ENCODE measurements at places on chromosomes 3 and 15.

GRCh38 chr15:69916169-69916785, 181.4 kb downstream of the TLE3 start:
- DNase-seq: no peak

GRCh38 chr15:25235391-25235790, 203.4 kb downstream of the UBE3A start:
- DNase-seq: no peak

GRCh38 chr15:66124651-66125050, 128.9 kb downstream of the MEGF11 start:
- DNase-seq: no peak

DNA sequence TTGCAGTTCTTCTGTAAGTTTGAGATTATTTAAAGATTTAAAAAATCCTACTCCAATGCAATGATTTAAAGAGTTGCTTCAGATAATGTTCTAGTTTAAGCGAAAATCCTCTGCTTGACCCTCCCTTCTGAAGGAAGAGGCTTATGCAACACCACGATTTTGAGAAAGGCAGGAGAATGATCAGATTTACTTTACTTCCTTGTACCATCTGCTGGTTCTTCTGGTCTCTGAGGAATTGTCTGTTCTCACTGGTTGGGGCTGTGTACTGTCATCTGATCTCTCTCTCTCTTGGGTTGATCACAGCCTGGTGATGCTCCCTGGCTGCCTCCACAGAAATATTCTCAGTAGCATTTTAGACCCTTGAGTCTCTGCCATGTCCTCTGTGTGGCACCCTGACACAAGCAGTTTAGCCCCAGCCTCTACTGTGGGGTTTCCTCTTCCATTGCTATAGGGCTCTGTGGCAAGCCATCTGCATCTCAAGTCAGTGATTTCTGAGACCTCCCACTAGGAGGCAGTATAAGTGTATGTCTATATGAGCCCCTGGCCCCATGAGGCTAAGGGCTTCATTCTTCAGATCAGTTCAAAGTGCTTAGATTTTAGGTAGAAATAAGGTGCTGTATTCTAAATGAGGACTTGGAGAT, 50.8 kb upstream of the PLAAT1 start:
- no peak for DNase-seq

GRCh38 chr15:68340726-68341671, 63.5 kb downstream of the FEM1B start:
- DNase-seq: no peak

GRCh38 chr15:57094321-57095257, 176.1 kb downstream of the TCF12 start:
- no peak for DNase-seq

DNA sequence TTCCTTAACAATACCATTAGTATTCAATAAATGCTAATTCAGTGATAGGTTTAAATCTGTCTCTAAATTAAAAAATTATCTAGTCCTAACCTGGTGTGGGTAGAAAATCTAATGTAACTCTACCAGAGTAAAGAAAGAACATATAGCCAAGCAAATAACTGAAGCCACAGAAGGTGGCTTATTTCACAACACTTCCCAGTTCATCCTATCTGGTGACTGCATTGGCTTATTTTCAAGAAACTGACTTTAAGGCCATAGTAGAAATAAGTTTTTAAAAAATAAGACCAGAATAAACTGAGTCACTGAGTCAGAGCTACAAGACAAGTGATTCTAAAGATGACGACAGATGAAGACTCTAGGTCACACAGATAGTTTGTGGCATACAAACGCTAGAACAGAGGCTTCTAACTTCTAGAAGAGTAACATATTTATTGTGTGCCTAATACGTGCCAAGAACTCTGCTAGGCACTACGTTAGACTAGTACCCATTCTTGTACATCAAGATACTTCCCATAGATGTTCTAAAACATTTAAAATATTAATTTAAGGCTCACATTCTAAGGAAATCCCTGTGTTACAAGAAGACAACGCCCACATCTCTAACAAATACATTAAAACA, 25.9 kb downstream of the TMCC1 start:
- DNase-seq: no peak

DNA sequence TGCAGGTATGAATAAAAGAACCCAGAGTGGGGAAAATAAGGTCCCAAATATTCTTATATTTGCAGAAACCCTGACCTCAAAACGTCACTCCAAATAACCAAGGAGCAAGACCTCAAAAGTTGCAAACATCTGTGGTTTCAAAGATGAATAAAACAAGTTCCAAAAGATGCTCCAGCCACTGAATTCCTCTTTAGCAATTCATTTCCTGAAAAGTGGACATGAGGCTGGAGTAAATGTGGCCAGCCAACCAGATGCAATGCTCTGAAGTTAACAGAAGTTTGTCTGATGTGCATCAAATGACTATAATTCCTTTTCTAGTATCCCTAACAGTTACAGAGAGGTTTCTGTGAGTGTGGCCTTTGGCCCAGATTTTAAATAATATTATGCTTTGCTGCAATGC, 71.2 kb upstream of the WNT5A start:
- DNase-seq: no peak

- no peak for DNase-seq
Measured at GRCh38 chr3:15703346-15703745, 94.4 kb downstream of the ANKRD28 start.

- no peak for DNase-seq
Measured at GRCh38 chr3:43795491-43795890, 104.8 kb downstream of the ABHD5 start.

DNA sequence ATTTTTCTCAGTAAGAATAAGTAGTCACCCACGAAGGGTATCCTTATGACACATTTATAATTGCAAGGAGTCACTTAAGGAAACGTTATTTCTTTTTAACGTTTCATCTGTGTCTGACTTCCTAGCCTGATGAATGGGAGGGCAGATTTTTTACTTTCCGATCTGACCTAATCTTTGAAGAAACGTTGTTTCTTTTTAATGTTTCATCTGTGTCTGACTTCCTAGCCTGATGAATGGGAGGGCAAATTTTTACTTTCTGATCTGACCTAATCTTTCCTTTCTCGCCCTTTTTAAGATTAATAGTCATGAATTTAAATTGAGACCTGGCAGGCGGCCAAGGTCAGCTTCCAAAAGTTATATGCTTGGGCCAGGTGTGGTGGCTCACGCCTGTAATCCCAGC, 3.0 kb upstream of the KLHL6 start:
- no peak for DNase-seq

GRCh38 chr15:70717237-70717793, 46.0 kb downstream of the UACA start:
- no peak for DNase-seq

GRCh38 chr3:23904545-23904944, 12.2 kb downstream of the NKIRAS1 start:
- DNase-seq: no peak

DNA sequence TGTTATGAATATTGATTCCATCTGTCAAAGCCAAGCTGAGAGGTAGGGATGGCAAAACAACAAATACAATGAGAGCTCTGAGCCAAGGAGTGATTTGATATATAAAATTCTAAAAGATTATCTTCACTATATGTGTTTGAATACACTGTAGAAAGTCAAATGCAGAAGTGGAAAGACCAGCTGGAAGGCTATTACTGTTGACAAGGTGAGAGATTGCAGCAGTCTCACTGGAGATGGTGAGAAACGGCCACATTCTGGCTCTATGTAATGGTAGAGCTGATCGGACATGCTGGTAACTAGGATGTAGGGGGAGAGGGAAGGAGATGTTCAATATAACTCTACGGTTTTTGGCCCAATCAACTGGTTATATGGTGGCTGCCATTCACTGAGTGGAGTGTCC, 434.2 kb upstream of the SUCLG2 start:
- DNase-seq: no peak

GRCh38 chr3:162842549-162843216, 1346.1 kb downstream of the OTOL1 start:
- no peak for DNase-seq

- DNase-seq: no peak
Measured at GRCh38 chr3:144039661-144040060, 68.0 kb downstream of the DIPK2A start.

- no peak for DNase-seq
Measured at GRCh38 chr3:139302084-139302800, 41.6 kb upstream of the MRPS22 start.

- no peak for DNase-seq
Measured at GRCh38 chr3:58899159-58899952, 150.5 kb downstream of the CFAP20DC start.

GRCh38 chr15:53985562-53985961, 7.3 kb downstream of the UNC13C start:
- no peak for DNase-seq

DNA sequence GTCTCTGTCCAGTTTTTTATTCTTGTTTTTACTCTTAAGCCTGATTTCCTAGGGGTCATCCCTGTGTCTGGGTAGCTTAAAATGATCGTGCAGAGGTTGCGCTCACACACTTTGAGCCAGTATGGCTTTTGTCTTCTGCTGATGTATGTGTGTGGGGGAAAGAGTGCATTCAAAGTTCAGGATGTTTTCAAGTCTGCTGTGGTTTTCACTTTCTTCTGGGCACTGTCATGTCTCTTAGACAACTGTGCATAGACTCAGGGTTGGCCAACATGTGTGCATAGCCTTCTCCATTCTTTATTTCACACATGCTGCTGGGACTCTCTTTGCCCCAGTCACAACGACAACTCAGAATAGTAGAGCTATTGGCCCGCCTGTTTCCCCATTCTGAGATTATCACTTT, 139.1 kb downstream of the WNT7A start:
- no peak for DNase-seq

DNA sequence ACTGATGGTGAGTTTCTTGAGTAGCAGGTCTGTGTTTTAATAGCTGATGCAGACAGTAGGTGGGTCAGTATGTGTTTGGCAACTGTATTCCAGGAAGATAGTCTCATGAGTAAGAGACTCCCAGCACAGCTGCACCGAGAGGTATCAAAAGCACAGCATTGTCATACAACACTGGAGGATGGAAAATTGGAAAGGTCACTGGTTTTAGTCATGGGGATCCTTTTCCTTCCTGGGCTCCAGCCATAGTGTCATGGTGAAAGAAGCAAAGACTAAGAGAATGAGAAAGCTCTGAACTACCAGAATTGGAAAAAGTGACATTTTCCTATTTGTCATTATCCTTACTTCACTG, 61.5 kb downstream of the P3H2 start:
- DNase-seq: no peak

GRCh38 chr15:45377609-45378148, 665 bp downstream of the GATM start:
- DNase-seq: no peak

DNA sequence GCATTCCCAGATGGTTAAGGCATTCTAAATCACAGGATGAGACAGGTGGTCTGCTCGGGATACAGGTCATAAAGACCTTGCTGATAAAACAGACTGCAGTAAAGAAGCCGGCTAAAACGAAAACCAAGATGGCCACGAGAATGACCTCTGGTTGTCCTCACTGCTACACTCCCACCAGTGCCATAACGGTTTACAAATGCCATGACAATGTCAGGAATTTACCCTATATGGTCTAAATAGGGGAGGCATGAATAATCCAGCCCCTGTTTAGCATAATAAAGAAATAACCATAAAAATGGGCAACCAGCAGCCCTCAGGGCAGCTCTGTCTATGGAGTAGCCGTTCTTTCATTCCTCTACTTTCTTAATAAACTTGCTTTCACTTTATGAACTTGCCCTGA, 151.1 kb downstream of the ZNF385D start:
- no peak for DNase-seq

DNA sequence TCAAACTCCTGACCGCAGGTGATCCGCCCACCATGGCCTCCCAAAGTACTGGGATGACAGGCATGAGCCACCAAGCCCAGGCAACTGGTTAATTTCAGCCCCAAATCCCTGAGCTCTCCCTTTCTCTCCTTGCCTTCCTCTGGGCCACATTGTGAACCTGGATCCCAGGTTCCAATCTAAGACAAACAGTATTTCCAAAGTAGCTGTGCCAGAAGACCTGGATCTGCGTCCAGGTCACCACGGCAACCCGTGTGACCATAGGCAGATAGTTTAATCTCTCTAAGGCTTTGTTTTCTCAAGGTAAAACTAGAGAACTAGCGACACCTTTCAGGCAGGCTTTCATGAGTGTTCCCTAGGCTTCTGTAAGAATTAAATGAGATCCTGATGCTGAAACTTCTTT, 5.9 kb upstream of the RBPMS2 start:
- no peak for DNase-seq

- no peak for DNase-seq
Measured at GRCh38 chr3:157820157-157820517, 286.1 kb downstream of the SHOX2 start.

- DNase-seq: no peak
Measured at GRCh38 chr3:149368674-149369497, 8.6 kb downstream of the TM4SF1 start.

DNA sequence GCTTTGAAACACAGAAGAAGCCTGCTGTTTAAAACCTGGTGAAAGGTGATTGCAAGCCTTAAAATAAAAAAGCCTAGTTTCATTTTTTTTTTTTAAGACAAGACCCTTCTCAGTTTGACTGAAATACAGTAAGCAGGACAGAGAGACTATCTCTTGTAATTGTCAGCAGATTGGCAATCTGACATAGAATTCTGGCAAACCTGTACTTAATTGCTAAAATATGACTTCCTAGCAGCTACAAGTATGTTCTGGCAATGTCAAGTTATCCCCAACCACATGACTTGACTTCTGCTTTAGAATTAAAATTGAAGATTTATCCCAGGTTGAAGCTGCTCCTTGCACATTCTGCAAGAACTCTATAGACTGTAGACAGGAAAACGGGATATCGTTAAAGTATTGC, 232.8 kb upstream of the NR2F2 start:
- DNase-seq: no peak

- peak; percentile 93 for DNase-seq
Measured at GRCh38 chr15:80059786-80060355, 395 bp downstream of the ZFAND6 start.

- no peak for DNase-seq
Measured at GRCh38 chr3:61520966-61521628, 40.3 kb upstream of the PTPRG start.

- DNase-seq: no peak
Measured at GRCh38 chr15:51861557-51862359, 32.3 kb downstream of the TMOD3 start.

DNA sequence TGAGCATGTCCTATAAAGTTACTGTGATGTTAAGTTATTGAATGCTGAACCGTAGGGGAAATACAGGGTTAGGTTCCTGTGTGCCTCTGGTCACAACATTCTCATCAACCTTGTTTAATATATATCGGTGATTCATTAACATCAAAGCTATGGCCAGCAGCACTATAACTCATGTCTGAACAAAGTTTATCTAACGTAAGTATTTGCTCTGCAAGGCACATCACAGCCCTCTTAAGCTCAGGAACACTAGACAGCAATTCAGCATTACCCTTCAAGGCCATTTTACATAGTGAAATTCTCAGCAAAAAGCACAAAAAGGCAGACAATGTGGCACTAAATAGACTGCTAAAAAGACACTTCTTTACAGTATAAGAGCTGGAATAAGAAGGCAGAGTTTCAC, 48.2 kb upstream of the FNDC3B start:
- DNase-seq: no peak
